ENCODE measurements at places on chromosomes 5 and 9. TPM values are rescaled to one million over a fixed set of nuclear protein-coding genes. Genes with fewer than 3 reads are reported as not detected.

LCN2 gene
- 2.8 TPM for total RNA-seq

RAI14 gene
- 94.8 TPM for total RNA-seq

CD274 gene
- 2.0 TPM for total RNA-seq

SLC34A1 gene
- not detected for total RNA-seq

CDH9 gene
- not detected for total RNA-seq

CHSY3 gene
- 0.13 TPM for total RNA-seq

PHYHD1 gene
- not detected for total RNA-seq

VCAN gene
- 14.9 TPM for total RNA-seq

SARDH gene
- 0.05 TPM for total RNA-seq

CER1 gene
- total RNA-seq: not detected

PDCD1LG2 gene
- total RNA-seq: 0.24 TPM

MARCOL gene
- not detected for total RNA-seq
